ENCODE measurements at places on chromosomes 1 and 21.

DNA sequence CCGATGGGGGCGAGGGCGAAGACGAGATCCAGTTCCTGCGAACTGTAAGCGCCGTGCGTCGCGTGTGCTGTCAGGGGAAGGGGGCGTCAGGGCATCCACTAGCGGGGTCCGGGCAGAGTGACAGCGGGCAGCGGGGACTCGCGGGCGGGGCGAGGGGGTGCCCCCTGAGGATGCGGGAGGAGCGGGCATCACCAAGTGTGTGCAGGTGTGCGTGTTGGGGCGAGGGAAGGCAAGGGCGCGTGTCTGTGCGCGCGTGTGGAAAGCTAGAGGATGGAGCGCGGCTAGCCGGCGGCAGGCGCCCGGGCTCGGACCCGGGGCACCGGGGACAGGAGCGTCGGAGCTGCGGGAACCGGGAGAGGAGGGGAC is 525 bp downstream of the RYR2 start:
- no peak for DNase-seq

GRCh38 chr1:178740491-178740890 is 15.4 kb downstream of the RALGPS2 start:
- no peak for DNase-seq

DNA sequence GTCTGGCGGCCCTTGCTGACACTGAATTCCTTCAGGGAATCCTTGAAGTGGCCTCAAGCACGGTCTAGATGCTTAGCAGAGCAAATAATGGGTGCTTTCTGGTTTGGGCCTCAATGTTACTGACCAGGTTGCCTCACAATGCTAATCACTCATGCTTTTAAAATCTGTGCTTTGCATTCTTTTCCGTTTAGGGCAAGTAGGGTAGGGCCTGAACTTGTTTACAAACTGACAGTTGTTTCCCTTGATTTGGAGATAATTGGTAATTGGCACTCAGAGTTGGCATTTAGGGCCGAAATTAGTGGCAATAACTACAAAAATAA is 1.4 kb downstream of the VPS13D start:
- DNase-seq, result no peak

- DNase-seq, result no peak
Measured at GRCh38 chr1:43405219-43405875, 15.6 kb downstream of the SZT2 start.

DNA sequence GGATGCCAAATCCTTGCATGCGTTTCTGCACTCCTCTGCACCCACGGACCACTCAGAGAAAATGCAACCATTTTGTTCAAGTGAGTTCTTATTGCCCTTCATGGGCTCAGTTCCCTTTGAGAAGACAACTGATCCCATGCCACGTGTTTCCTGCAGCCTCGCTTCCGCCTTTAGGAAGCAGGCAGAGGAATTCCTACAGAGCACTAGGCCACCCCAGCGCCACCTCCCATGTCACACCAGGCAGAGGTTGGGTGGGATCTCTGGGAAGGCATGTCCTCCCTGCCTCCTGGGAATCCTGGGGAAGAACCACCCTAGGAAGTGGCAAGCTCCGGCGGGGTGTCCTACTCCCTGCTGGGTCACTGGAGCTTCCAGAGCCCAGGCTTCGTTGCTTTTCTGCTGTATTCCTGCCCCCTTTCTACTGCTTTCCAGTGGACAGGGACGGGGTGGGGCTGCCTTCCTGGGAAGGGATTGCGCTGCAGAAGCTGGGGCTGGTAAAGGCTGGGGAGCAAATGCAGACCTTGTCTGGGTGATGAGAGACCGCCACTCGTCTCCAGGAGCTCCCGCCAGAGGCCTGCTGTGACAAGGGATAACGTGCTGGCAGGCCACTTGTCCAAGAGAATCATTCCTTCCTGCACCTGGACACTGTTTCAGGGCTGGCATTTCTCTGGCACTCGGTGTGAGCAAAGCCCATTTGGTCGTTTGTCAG is 478.2 kb upstream of the VAMP3 start:
- DNase-seq, result no peak

DNA sequence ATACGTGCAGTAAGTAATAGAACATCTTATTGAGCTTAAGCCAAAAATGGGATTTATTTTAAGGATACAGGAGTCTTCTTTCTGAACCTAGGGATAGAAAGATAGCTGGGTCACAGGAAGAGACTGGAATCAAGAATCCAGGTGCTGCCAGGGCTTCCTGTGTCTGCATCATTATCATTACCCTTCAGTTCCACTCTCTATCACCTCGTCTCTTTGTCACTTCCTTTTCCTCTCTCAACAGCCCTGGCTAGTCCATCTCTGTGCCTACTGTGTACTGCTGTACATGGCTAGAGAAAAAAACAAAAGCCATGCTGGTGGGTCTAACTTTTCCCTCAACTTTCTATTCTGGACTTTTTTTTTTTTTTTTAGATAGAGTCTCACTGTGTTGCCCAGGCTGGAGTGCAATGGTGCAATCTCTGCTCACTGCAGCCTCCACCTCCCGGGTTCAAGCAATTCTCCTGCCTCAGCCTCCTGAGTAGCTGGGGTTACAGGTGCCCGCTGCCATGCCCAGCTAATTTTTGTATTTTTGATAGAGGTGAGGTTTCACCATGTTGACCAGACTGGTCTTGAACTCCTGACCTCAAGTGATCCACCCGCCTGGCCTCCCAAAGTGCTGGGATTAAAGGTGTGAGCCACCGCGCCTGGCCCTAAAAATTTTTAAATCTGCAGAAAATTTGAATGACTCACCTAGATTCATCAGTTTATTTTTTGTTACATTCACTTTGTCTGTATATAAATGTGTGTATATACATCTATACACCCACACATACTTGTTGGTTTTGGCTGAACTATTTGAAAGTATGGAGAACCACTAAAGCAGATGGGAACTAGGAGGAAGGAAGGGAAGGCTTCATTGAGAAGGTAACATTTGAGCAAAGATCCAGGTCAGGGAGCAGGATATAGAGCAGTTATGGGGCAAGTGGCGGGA is 31.9 kb downstream of the UBE4B start:
- no peak for DNase-seq

DNA sequence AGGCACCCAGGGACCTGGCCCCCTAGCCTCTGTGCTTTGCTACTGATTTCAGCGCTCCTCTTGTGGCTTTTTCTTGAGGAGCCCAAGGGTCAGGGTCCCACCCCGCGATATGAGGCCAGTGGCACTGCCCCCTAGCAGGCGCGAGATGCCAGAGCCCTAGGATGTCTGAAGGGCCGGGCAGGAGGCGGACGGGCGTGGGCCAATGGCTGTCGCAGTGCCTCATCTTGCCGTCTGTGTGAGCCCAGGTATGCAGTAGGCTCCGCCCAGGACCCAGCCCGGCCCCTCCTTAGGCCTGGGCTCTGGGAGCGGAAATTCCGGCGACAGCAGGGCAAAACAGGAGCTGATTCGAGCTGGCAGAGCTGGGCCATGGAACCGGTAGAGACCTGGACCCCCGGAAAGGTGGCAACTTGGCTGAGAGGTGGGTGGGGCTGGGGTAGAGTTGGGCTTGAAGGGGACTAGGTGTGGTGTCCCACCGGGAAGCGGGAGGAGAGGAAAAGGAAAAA is at the start of gene CNKSR1:
TSS of gene CNKSR1 (plus strand) at position 310 of the 503 bp plus-strand sequence. CDS start at position 367, 57 bp downstream.
- DNase-seq, result no peak

DNA sequence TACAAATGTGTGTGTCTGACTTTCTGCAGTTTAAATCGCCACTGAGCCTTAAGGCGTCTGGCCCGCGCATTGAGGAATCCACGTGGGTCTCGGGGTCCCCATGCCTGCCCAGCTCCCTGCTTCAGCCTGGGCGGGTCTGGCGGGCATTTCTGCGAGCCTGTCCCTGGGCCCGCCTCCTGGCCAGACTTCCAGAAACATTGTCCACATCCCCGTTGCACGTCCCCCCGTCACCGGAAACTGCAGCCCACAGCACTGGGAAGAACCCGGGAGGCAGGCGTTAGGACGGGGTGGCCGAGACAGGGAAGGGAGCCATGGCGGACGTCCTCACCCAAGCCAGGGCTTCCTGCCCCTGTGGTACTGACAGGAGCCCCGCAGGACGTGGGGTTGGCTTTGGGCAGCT is 113.1 kb upstream of the COL6A1 start:
- no peak for DNase-seq

DNA sequence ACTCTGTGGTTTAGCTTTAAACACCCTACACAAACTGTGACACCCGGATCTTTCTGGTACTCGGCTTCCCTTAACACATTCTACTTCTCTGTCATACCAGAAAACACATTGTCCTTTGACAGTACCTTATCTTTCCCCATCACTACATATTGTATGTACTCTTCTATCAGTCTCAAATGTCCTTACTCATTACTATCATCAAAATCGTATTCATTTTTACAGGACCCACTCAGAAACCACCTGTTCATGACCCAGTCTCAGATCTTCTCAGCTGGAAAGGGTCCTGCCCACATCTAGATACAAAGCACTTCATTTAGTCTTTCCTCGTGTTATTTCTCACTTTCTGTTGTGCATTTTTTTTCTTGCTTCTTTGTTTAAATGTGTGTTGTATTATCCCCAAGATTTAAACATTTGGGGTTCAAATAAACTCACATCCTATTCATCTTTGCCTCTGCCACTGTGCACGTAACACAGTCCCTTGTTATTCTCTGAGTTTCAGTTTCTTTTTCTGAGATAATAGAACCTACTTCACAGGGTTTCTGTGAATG is 27.7 kb downstream of the CD34 start:
- no peak for DNase-seq

DNA sequence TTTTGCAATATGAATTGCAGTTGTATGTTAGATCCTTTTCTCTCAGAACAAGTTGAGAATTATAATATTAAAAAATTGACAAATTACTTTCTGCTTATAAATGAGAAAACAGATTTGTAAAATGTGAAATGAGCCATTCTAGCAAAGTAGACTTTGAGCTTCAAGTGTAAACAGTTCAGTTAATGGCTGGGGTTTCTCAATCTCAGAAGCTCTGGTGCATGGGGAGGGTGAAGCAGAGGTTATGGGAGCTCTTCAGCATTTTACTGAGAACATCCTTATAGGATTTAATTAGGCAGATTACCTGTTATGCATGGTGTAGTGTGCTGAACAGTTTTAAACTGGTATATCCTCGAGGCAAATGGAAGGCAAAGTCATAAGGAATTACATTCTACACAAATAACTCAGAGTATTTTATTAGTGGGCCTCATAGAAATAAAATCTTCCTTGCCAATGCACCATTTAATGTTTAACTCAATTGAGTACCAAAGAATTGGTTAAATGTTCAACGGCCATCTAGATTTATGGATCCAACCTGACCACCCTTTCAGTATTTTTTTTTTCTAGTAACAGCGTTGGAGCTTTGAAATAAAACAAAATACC is 1143.6 kb upstream of the ADGRL2 start:
- DNase-seq, result no peak

DNA sequence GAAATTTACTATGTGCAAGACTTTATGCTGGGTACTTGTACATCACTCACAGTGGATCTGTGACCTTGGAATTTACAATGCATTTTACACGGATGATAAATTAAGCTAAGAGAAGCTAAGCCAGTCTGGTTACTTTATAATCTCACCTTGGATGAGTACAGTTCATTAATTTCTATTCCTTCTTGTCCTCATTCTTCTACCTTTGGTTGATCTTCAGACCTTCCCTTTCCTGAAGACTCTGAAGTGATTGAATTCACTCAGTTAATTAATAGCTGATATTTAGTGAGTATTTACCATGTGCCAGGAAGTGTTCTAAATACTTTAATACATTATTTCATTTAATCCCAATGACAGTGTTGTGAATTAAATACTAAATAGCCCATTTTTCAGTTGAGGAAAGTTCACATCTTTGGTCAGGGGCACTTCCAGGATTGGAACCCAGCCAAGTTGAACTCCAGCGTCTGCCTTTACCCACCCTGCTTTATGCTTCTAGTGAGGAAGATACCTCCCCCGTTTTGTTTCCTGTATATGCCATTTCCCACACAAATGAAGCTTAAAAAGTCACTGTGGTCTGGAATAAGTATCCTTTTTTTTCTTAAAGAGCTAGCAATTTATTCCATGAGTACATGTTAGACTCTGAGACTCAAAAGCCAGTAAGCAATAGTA is 146.6 kb downstream of the TLR5 start:
- DNase-seq, result no peak

DNA sequence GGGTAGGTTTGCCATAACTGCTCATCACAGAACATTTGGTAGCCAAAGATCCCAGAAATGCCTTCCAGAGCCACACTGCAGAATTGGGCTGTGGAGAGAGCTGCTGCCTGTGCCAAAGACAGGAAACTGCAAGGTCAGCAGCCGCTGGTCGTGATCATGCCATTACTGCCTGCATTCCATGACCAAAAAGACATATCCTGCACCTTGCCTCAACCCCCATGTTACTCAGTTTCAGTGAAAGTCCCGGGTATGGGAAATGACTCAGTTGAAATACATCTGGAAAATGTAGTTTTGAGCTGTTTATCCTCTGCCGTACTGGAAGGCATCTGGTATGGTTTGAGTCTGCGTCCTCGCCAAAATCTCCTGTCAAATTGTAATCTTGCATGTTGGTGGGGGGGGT is 161.7 kb downstream of the FCRL5 start:
- no peak for DNase-seq

GRCh38 chr21:16037421-16037955 is 307.7 kb downstream of the USP25 start:
- no peak for DNase-seq

DNA sequence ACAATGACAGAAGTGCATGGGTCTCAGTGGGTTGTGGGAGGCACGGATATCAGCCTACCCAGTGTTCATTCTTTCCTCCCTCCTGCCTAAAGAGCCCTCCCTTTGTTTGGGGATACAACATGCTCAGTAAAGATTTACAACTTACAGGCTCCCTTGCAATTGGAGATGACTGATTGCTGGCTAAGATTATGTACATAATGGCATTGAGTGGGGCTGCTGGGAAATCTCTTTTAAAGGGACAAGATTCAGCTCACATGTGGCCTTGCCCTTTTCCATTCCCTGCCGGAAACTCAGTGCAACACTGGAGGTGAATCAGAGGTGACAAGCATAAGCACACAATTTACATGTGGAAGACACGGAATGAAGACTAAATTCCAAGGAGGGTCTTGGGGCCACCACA is 83.7 kb upstream of the CHRM3 start:
- DNase-seq, result no peak

GRCh38 chr21:38956856-38957571 is 151.3 kb downstream of the ETS2 start:
- DNase-seq, result no peak

DNA sequence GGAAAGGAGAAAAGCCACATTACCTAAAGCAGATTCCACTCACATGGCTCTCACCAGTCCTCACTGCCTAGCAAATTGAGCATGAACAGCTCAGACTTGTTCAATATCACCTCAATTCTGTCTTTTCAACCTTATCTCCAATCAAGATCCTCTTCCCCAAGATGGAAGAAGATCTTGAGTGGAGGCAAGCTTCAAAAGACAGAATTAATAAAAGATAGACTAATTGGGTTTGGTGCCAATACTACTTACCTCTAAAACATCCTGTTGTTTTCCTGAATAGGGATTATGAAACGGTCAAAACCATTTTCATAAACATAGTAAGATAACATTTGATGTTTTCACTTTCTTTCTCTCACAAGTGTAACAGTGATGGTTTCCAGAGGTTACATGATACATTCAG is 349.2 kb upstream of the PLD5 start:
- no peak for DNase-seq

- no peak for DNase-seq
Measured at GRCh38 chr1:192161976-192162375, 3.7 kb downstream of the RGS18 start.
